ENCODE measurements at places on chromosomes 1 and 21. TPM values are rescaled to one million over a fixed set of nuclear protein-coding genes. Genes with fewer than 3 reads are reported as not detected.

The SLC30A10 gene
- total RNA-seq, result not detected

DNA sequence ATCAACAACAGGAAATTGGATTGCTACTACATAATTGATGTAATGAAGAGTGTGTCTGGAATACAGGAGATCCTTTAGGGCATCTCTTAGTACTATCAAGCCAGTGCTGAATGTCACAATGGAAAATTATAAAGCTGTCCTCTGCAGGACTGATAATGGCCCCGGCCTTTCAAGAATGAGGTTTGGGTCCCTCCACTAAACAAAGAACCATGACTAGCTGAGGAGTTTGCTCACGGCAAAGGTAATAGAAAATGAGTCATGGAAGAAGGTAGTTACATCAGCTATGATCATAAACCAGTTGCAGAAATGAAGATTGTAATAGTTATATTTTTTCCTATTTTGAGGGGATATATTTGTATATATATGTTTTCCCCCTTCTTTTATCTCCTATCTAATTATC lies 145.8 kb downstream of the KCNJ6 start:
- no peak for DNase-seq

GRCh38 chr1:162022626-162023025 lies 1.0 kb downstream of the OLFML2B start:
- DNase-seq, result no peak

- DNase-seq, result no peak
Measured at GRCh38 chr1:156045076-156045475, 8.5 kb downstream of the UBQLN4 start.

The KCNJ6 gene
- total RNA-seq, result not detected

- DNase-seq, result no peak
Measured at GRCh38 chr1:231028682-231029081, 11.4 kb downstream of the FAM89A start.

- no peak for DNase-seq
Measured at GRCh38 chr21:42830456-42831455, 48.6 kb downstream of the WDR4 start.

The APOBEC4 gene
- not detected for total RNA-seq

- no peak for DNase-seq
Measured at GRCh38 chr1:46639547-46639946, 22.9 kb upstream of the MOB3C start.

DNA sequence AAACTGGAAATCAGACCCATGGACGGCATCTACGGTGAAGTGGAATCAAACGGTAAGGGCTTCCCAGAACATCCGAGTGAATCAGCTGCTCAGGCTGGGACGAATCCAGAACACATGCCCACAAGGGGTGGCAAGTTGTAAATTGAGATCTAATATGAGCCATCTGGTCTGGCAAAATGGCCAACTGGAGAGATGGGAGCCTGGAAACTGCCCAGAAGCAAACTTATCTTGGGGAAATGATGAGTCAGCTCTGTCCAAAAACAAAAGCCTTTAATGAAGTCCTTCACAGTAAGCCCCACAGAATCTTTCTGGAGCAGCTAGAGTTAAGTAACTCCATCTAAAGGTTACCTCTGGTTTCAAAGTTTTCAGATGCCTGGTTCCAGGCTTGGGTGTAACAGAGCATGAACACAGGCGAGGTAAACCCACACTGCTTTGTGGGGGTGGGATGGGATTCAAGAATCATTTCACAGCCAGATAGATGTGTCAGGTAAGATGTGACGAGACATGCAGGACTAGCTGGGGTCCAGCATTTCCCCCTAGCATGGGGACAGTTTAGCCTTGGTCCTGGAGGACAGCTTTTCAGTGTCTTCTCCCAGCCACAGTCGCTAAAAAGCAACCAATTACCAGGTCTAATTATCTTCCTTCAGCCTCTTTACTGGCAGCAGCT lies 10.5 kb upstream of the SRP9 start:
- DNase-seq, result no peak

DNA sequence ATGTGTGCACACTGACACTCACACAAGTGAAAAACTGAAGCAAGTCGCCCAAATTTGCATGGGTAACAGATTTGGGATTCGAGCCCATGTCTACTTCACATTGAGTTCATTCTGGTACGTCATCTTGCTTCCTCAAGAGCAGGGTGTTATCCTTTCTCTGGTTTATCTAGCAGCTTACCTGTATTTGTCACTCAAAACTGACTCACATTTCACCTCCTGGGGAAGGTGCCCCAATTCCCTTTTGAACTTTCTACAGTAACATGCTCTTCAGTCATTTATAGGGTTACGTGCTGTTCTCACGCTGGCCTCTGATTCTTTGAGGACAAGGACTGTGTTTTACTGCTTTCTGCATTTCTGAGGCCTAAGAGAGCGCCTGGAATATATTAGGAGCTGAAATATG lies 162.8 kb downstream of the PDE4B start:
- no peak for DNase-seq

The CTBS gene
- total RNA-seq, result 20.0 TPM

The IL20 gene
- not detected for total RNA-seq

The KRTAP21-2 gene
- total RNA-seq, result not detected

The HCRTR1 gene
- total RNA-seq, result not detected

GRCh38 chr1:3463013-3463385 lies 8.5 kb downstream of the ARHGEF16 start:
- DNase-seq, result no peak

GRCh38 chr21:43031121-43031619 lies 44.5 kb downstream of the CBS start:
- no peak for DNase-seq

- DNase-seq, result no peak
Measured at GRCh38 chr21:37660709-37661108, 255.5 kb downstream of the KCNJ6 start.

The CTSE gene
- total RNA-seq, result not detected

The VCAM1 gene
- not detected for total RNA-seq

- DNase-seq, result no peak
Measured at GRCh38 chr1:208475449-208475848, 231.3 kb upstream of the PLXNA2 start.

- DNase-seq, result peak; percentile 34
Measured at GRCh38 chr1:46301808-46302640, 1.4 kb downstream of the LRRC41 start.

The TMEM200B gene
- total RNA-seq, result not detected

GRCh38 chr1:12521096-12521495 lies 96.9 kb downstream of the DHRS3 start:
- DNase-seq, result no peak

DNA sequence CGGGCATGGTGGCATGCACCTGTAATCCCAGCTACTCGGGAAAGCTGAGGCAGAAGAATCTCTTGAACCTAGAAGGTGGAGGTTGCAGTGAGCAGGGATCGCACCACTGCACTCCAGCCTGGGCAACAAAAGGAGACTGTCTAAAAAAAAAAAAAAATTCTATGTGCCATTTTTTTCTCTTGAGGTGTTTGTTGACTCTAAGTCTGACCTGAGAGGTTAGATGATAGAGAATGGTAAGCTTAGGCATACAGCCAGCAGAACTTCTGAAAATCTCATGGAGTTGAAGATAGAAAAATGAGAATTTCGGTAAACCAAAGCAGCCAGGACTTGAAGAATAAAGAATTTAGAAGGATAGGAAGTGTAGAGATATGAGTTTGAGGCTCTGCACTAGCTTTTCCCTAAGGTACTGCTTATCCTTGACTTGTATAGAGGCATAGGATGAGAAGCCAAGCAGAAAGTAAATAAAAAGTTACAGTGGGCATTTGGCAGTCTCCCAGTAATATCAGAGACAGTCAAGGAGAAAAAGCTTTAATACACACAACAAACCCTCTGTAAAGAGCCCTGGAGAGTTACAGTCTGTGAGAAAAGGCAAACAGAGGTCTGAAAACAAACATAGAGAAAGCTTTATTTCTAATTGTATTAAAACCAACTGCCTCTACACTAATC lies 24.3 kb downstream of the F13B start:
- no peak for DNase-seq

DNA sequence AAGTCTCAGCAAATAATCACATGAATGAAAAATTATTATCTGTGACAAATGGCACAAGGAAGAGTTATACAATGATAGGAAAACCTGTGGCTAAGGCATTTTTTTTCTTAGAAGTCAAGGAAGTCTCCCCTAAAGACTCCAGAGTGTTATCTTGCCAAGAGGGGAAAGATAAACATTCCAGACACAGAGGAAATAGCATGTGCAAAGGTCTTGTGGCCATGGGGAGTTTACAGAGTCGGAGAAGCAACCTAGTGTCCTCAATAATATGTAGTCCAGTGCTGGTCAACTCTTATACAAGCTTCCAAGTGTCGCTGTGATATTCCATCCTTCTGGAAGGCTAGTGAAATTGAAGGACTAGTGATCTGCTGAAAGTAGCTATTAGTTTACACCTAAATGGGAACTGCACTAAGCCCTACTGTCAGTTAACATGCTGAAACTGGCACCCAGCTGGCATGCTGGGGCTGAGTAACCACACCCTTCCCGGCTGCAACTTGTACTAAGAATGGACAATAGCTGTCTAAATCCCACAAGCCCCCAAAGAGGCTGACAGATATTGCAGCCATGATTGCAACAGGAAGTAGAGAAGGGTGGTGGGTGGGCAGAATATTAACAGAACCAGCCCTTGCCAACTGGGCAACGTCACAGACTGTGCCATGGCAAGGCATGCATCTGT lies 11.5 kb upstream of the ATP1B1 start:
- DNase-seq, result no peak

- no peak for DNase-seq
Measured at GRCh38 chr1:221268295-221268694, 389.1 kb downstream of the HLX start.

GRCh38 chr1:243754348-243754747 lies 95.7 kb downstream of the AKT3 start:
- DNase-seq, result no peak

GRCh38 chr1:46131093-46131492 lies 1.3 kb downstream of the PIK3R3 start:
- DNase-seq, result no peak

- DNase-seq, result no peak
Measured at GRCh38 chr21:33317145-33317544, 7.6 kb upstream of the IFNAR1 start.

The HTR6 gene
- total RNA-seq, result 2.2 TPM

All from CD4-positive, alpha-beta T cell (primary cell).